ENCODE measurements at places on chromosomes 16 and 17. TPM values are rescaled to one million over a fixed set of nuclear protein-coding genes. Genes with fewer than 3 reads are reported as not detected.

DNA sequence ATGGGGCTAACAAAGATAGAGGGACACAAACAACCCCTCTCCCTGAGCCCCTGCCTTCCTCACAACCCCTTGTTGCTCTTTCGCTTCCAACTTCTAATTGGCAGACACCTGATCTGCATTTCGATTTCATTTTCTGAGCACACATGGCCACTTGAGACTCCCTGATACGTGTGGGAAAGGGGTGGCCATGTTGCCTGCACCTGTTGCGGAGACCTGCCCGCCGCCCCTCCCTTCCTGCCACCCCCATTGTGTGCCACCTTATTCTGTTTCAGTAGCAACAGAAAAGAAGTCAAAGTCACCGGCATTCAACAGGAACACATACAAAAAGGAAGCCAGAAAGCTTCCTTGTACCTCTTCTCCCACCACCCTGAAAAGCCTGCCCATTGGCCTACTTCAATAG, 254.7 kb upstream of the SOX9 start:
- no peaks in the 10 kb centered on the region for H3K36me3 ChIP-seq
- H3K27ac ChIP-seq = no peak overlapping the region
- peaks cover 8% of the 10 kb centered on the region for H3K4me1 ChIP-seq
- no peak overlapping the region for H3K4me3 ChIP-seq
- H3K27me3 ChIP-seq = peaks cover 4% of the 10 kb centered on the region
- no peak for DNase-seq

GRCh38 chr17:56326001-56326359, 172.7 kb downstream of the ANKFN1 start:
- H3K4me3 ChIP-seq = no peak overlapping the region
- no peaks in the 10 kb centered on the region for H3K4me1 ChIP-seq
- H3K36me3 ChIP-seq = no peaks in the 10 kb centered on the region
- no peak for DNase-seq
- H3K27me3 ChIP-seq = peaks cover 42% of the 10 kb centered on the region

The ZC3H18 gene
- 67.5 TPM for total RNA-seq

DNA sequence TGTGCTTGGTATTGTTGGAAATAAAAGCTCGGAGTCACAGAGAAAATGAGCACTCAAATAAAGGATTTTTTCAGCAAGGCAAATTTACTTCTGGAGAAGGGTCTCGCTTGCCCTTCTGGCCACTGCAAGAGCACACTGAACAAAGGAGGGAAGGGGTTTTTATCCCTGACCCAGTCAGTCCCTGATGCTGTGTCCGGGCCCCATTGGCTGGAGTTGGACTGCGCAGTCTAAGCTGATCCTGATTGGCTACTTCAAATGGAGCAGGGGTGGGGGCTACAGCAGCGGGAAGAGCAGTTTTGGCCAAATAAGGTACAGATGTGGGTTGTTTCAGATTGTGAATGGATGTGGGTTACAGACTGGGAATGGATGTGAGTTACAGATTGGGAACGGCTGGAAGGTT, 4.3 kb upstream of the NLRP1 start:
- no peaks in the 10 kb centered on the region for H3K36me3 ChIP-seq
- no peak overlapping the region for H3K27ac ChIP-seq
- peaks cover 14% of the 10 kb centered on the region for H3K27me3 ChIP-seq
- no peak overlapping the region for H3K4me3 ChIP-seq
- no peak for DNase-seq

DNA sequence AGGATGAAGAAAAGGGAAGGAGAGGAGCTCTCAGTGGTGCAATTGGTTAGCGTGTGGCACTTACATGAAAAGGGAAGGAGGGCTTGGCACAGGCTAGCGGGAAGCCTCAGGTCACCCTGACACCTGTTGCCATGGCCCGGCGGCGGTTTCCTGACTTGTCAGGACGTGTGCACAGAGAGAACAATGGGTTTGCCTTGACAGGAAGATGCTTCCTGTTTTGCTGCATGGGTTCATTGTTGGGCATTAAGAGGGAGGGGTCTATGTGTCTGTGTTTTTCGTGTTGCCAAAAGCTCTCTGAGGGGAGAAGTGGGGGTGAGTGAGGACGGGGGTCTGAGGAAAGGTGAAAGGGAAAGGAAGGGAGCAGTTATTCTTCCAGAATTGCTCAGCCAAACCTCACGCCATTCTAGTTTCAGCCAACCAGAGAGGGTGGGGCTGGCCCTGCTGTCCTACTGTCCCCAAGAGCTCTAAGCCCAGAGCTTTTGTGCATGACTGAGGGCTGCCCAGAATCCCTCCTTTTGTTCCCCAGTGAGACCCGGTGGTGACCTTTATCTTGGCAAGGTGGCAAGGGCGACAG, 17.1 kb upstream of the CCR7 start:
- H3K4me3 ChIP-seq = no peak overlapping the region
- H3K4me1 ChIP-seq = no peaks in the 10 kb centered on the region
- no peak overlapping the region for H3K27ac ChIP-seq
- H3K27me3 ChIP-seq = no peaks in the 10 kb centered on the region
- peaks cover 2% of the 10 kb centered on the region for H3K36me3 ChIP-seq
- DNase-seq = no peak

DNA sequence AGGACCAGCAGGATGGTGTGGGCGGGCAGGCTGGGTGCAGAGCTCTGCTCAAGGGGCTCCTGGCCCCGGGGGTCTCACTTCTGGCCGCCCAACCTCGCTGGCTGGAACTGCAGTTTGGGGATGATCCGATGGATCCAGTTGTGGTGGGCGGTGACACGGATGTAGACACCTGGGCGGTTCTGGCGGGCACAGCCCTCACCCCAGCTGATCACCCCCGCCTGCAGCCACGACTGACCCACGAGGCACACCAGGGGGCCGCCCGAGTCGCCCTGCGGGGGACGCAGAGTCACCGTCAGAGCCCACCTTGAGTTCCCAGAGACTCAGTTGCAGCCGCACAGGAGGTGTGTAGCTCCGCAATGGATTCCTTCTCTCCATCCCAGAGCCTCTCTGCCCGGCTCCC, 7.5 kb downstream of the PRSS27 start:
- H3K36me3 ChIP-seq = no peaks in the 10 kb centered on the region
- no peaks in the 10 kb centered on the region for H3K4me1 ChIP-seq
- H3K27ac ChIP-seq = no peak overlapping the region
- peaks cover 12% of the 10 kb centered on the region for H3K27me3 ChIP-seq

DNA sequence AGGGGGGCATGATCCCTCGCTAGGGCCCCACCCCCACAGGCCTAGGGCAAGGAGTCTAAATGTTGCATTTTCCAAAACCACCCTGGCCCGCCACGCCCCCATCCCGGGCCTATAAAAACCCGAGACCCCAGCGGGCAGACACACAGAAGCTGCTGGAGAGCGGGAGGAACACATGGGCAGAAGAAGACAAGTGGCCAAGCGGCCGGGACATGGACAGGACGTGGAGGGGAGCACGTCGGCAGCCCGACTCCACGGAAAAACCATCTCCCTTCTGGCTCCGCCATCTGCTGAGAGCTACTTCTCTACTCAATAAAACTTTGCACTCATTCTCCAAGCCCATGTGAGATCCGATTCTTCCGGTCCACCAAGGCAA, 34.1 kb upstream of the ENPP7 start:
- no peak overlapping the region for H3K27ac ChIP-seq
- peaks cover 30% of the 10 kb centered on the region for H3K27me3 ChIP-seq
- DNase-seq = no peak
- H3K4me1 ChIP-seq = no peaks in the 10 kb centered on the region
- H3K4me3 ChIP-seq = no peak overlapping the region

The QPRT gene
- total RNA-seq = 106 TPM

DNA sequence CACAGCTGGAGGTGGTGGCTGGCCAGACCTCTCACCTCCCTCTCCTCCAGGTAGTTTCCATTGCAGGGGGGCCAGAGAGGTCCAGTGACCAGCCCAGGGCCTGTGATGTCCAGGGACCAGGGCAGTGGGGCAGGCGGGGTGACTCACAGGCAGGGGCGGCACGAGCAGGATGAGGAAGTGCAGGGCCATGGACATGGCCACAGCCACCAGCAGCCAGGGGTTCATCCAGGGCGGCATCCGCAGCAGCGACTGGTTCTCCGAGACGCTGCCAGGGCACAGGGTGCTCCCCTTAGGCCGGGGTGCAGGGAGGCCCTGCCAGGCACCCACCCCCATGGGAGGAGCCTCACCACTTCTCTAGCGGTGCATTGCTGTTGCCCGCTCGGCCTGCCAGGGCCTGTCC, 12.9 kb upstream of the P2RX1 start:
- H3K27me3 ChIP-seq = no peaks in the 10 kb centered on the region
- H3K4me3 ChIP-seq = no peak overlapping the region
- H3K4me1 ChIP-seq = no peaks in the 10 kb centered on the region
- H3K27ac ChIP-seq = no peak overlapping the region
- H3K36me3 ChIP-seq = no peaks in the 10 kb centered on the region

The PABPN1L gene
- not detected for total RNA-seq

The HOXB4 gene
- total RNA-seq = 6.0 TPM

DNA sequence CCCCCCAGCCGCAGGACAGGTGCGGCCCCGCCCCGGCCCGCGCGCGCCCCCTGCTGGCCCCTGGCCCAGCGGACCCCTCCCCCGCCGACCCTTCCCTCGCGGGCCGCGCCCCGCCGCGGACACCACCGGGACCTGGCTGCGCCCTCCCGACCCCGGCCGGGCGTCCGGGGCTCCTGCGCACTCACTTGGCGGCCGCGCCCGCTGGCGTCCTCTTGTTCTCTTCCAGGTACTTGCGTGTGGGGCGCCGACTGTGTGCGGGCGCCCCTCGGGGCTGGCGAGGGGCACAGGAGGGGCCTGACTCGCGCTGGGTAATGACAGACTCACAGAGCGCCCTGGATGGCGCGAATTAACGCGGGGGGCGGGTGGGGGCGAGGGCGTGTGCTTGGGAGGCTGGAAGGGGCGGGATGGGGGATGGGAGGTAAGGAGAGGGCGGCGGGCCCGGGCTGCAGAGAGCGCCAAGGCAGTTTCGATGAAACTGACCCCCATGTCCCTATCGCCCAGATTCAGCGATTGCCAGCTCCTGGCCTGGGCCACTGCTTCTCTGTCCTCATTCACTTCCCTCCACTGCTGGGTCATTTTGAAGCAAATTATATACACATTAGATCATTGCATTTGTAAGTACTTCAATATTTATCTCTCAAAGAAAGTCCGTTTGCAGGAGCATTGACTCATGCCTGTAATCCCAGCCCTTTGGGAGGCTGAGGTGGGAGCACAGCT, 445 bp upstream of the DBNDD1 start:
- peaks cover 23% of the 10 kb centered on the region for H3K4me1 ChIP-seq
- H3K27me3 ChIP-seq = no peaks in the 10 kb centered on the region
- DNase-seq = peak; percentile 74

DNA sequence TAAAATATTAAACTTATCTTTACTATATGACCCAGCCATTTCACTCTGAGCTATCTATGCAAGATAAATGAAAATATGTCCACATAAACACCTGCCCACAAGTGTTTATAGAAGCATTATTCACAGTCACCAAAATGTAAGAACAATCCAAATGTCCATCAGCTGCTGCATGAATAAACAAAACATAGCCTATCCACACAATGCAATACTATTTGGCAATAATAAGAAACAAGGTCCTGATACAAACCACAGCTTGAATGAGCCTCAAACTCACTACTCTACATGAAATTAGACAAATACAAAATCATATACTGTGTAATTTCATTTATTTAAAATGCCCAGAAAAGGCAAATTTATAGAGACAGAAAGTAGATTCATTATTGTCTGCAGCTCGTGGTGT, 355.1 kb downstream of the CDH8 start:
- H3K4me3 ChIP-seq = no peak overlapping the region
- H3K4me1 ChIP-seq = no peaks in the 10 kb centered on the region
- H3K27ac ChIP-seq = no peak overlapping the region
- DNase-seq = no peak
- H3K36me3 ChIP-seq = no peaks in the 10 kb centered on the region
- no peaks in the 10 kb centered on the region for H3K27me3 ChIP-seq

The FN3K gene
- 40.4 TPM for total RNA-seq

The SLC5A11 gene
- not detected for total RNA-seq

- H3K27ac ChIP-seq = no peak overlapping the region
- H3K27me3 ChIP-seq = peaks cover 3% of the 10 kb centered on the region
- no peak overlapping the region for H3K4me3 ChIP-seq
- H3K4me1 ChIP-seq = peaks cover 11% of the 10 kb centered on the region
- no peak for DNase-seq
Measured at GRCh38 chr16:26175944-26176343, 484.2 kb downstream of the HS3ST4 start.

DNA sequence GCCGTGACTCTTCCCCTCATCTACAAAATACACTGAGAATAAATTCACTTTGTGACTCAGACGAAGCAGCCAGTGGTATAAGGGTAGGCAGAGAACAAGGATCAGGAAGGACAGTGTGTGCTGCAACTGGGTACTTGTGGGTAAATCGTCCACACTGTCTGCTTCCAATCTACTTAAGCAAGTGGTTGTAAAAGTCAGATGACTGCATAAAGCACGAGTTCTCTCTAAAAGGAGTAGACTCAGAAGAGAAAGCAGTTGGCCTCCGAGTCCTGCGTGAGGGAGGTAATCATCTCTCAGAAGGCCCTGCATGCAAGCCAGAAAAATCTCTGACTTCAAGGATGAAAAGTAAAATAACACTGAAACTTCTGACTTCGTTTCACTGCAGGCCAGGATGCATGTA, 43.1 kb downstream of the ANKFY1 start:
- no peak overlapping the region for H3K4me3 ChIP-seq
- H3K27ac ChIP-seq = no peak overlapping the region
- DNase-seq = no peak
- H3K27me3 ChIP-seq = no peaks in the 10 kb centered on the region

The PARD6A gene
- 6.4 TPM for total RNA-seq

DNA sequence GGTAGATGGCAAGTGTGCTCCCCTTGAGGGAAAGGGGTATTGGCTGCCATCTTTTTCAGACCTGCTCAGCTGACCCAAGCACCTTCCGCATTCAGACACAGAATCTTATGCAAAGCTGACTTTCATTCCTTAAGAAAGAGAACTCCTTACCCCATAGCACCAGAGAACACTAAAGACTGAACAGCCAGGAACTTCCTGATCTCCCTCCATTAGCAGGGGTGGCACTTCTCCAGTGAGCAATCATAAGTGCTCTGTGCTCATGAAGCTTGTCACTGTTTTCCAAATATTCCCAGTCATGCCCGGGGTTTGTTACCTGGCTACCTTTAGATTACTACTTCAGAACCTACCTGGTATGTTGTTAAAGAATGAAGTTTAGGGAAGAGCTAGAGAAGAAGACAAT, 11.9 kb downstream of the HSD17B2 start:
- DNase-seq = no peak
- H3K4me3 ChIP-seq = no peak overlapping the region
- no peaks in the 10 kb centered on the region for H3K36me3 ChIP-seq
- no peaks in the 10 kb centered on the region for H3K27me3 ChIP-seq

- peaks cover 29% of the 10 kb centered on the region for H3K4me1 ChIP-seq
- peak overlapping the region; percentile 100 for H3K27ac ChIP-seq
- H3K4me3 ChIP-seq = peak overlapping the region; percentile 100
- H3K27me3 ChIP-seq = no peaks in the 10 kb centered on the region
- peaks cover 8% of the 10 kb centered on the region for H3K36me3 ChIP-seq
- peak; percentile 57 for DNase-seq
Measured at GRCh38 chr17:29292992-29293889, 707 bp downstream of the NUFIP2 start.

All from progenitor cell of endocrine pancreas (in vitro differentiated cells).